Endothelial cell of coronary artery (primary cell): ENCODE measurements at places on chromosomes 3 and 15. TPM values are rescaled to one million over a fixed set of nuclear protein-coding genes. Genes with fewer than 3 reads are reported as not detected.

LMAN1L gene
- not detected in 2 replicates for total RNA-seq

CGGBP1 gene
- 36.0 and 52.7 TPM in 2 replicates for total RNA-seq

THSD4 gene
- 20.1 and 41.1 TPM in 2 replicates for total RNA-seq

GALNT15 gene
- total RNA-seq, result 1.2 and 45.6 TPM in 2 replicates

CELF6 gene
- not detected in 2 replicates for total RNA-seq

CATSPER2 gene
- total RNA-seq, result 1.1 and 1.6 TPM in 2 replicates

ARL8B gene
- 45.0 and 47.2 TPM in 2 replicates for total RNA-seq

GOLGA6L7 gene
- total RNA-seq, result not detected in 2 replicates

ROBO2 gene
- 0.56 TPM in 1 of 2 replicates, not detected in the other for total RNA-seq

MAGEL2 gene
- 0.09 TPM in 1 of 2 replicates, not detected in the other for total RNA-seq

GOLGA6B gene
- not detected in 2 replicates for total RNA-seq

HYKK gene
- 0.72 and 0.94 TPM in 2 replicates for total RNA-seq

TICRR gene
- total RNA-seq, result 2.3 and 2.6 TPM in 2 replicates

LYSMD2 gene
- 7.3 and 8.7 TPM in 2 replicates for total RNA-seq

ANKDD1A gene
- total RNA-seq, result 1.6 and 2.7 TPM in 2 replicates

DUOX1 gene
- not detected in 2 replicates for total RNA-seq

UCN2 gene
- total RNA-seq, result 0.09 TPM in 1 of 2 replicates, not detected in the other

PLCD1 gene
- 9.6 and 18.1 TPM in 2 replicates for total RNA-seq

KBTBD13 gene
- total RNA-seq, result not detected in 2 replicates

TRH gene
- total RNA-seq, result not detected in 2 replicates

TPRG1 gene
- 0.19 and 0.27 TPM in 2 replicates for total RNA-seq

CALML4 gene
- 3.0 TPM in 2 replicates for total RNA-seq

KBTBD12 gene
- total RNA-seq, result not detected in 2 replicates

UROC1 gene
- not detected in 2 replicates for total RNA-seq

SCAANT1 gene
- total RNA-seq, result 1.2 TPM in 1 of 2 replicates, not detected in the other

IREB2 gene
- 29.9 and 39.0 TPM in 2 replicates for total RNA-seq

C15orf61 gene
- total RNA-seq, result 1.3 and 1.4 TPM in 2 replicates

IGSF10 gene
- 0.19 TPM in 1 of 2 replicates, not detected in the other for total RNA-seq

PLA1A gene
- 0.18 and 0.28 TPM in 2 replicates for total RNA-seq

LRRN1 gene
- not detected in 2 replicates for total RNA-seq

WWTR1 gene
- total RNA-seq, result 70.5 and 90.1 TPM in 2 replicates

OPA1 gene
- total RNA-seq, result 71.3 and 76.4 TPM in 2 replicates

TGM5 gene
- total RNA-seq, result not detected in 2 replicates

CPOX gene
- 18.9 and 28.7 TPM in 2 replicates for total RNA-seq

SNX22 gene
- 0.28 and 0.45 TPM in 2 replicates for total RNA-seq

CP gene
- 0.28 TPM in 1 of 2 replicates, not detected in the other for total RNA-seq

BSN gene
- under 0.01 and 0.09 TPM in 2 replicates for total RNA-seq

CTXN2 gene
- under 0.01 TPM in 1 of 2 replicates, not detected in the other for total RNA-seq

PFN2 gene
- 129 and 158 TPM in 2 replicates for total RNA-seq

FAM98B gene
- total RNA-seq, result 6.8 and 10.7 TPM in 2 replicates

SCN5A gene
- 3.7 and 4.9 TPM in 2 replicates for total RNA-seq
